ENCODE measurements at places on chromosomes 13 and 19.

GRCh38 chr13:97000295-97000925 lies 6.1 kb upstream of the OXGR1 start:
- no peak for DNase-seq

GRCh38 chr19:5360003-5360780 lies 19.6 kb upstream of the PTPRS start:
- DNase-seq = no peak

GRCh38 chr13:42041684-42042035 lies 6.8 kb upstream of the DGKH start:
- DNase-seq = peak; percentile 60

DNA sequence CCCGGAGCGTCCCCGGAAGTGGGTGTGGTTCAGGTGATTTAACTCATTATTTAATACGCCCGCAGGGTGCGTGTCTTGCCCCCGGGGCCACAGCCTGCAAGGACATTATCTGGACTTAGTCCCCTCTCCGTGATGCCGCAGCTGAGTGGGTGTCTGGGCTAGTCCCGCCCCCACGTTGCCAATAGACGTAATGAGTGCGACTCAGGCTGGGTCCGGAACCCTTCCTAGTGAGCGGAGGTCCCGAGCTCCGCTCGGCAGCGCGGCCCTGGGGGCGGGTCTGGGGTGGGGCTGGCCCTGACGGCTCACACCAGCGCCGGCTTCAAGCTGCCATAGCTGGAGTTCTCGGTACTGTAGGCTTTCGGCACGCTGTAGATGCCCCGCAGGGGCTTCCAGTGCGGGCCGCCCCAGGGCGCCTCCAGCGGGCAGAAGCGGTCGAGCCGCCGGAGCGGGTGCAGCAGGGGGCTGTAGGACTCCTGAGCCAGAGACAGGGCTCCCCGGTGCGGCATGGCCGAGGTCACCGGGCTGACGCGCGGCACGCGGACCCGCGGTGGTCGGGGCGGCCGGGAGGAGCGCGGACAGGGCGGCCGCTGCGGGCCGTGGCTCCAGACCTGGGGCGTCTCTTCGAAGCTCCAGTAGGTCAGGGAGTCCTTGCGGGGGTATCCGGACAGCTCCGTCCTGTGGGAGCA lies 918 bp upstream of the LHB start:
- no peak for DNase-seq

DNA sequence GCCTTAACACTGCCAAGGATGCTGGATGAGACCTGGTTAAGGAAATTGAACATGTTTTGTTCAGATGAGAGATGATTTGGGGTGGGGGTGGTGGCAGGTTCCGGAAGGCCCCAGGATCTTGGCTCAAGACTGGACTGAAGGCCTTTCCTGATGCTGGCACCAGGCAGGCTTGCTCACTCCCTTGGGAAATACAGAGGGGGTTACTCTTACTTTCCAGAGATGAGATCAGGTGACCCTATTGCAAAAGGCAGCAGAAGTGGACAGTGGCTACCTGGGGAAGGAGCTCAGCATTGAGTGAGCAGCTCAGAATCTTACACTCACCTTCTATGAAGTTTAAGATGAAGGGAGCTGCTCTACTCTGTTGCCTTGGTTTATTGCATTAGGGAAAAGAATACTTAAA lies 10.8 kb downstream of the GATAD2A start:
- DNase-seq = no peak

Data from hematopoietic multipotent progenitor cell treated with erythropoietin and hydrocortisone succinate and interleukin-3 and kit ligand, for 17 days (in vitro differentiated cells).